ENCODE measurements at places on chromosomes 13 and 19.

DNA sequence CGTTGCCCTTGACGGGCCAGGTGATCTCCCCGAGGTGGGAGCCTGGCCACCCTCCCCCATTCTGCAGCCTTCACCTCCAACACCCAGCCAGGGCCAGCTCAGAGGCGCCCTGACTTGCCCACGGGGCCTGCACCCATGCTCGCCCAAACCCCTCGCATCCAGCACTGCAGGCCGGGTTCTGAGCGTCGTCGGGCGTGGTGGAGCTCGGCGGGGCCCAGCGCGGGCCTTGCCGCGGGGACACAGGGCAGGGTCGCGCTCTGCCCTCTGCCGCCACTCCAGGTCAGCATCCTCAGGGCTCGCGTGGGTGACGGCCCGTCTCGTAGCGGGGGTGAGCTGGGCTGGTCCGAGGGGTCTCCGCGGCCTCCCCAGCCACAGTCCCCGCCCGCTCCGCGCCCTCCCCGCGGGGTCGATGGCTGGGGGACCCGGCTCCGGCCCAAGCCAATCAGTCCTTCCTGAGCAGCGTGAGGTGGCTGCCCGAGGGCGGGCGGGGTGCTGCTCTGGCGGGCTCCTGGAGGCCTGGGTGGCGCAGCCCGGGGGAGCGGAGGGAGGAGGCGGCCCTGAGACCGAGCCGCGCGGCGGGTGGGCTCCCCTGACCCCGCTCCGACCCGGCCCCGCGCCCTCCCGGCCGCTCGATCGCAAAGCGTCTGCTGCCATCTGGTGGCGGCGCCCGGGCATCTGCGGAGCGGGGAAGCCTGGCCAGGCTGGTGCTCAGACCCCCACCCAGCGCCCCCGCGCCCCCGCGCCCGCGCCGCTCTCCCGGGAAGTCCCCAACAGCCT lies 61.4 kb downstream of the CCNE1 start:
- no peak for DNase-seq

DNA sequence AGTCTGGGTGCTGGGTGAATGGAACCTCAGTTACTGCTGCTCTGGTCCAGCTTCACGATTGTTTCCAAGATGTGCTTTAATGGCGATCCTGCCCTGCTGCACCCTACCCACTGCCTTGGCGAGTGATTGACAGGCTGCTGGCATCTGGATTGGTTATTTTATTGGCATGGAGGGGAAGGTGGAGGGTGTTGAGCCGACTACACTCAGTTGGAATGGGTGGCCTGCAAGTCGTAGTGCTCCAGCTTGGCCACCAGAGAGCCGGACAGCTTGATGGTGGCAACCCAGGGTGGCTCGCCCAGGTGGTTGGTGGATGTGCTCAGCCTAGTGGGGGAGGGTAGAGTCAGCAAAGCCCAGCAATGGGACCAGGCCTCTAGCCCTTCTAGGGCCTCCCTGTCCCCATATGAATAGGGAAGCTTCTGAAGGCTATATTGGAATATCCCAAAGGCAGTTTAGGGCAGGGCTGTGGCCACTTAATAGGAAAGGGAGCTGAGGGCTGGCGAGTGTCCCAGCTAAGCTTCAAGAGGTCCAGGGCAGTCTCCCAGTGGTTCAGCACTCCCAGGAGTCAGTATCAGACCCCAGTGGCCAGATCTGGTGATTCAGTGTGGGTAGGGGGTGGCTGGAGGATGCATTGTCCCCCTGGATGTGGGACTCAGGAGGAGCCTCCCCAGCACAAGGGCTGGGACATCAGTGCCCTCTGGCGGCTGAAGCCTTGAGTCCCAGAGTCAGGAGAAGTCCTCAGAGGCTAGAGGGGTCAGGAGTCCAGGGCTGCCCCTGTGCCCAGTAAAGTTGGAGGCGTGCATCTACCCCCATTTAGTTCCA lies 3.4 kb downstream of the GGN start:
- DNase-seq = no peak

DNA sequence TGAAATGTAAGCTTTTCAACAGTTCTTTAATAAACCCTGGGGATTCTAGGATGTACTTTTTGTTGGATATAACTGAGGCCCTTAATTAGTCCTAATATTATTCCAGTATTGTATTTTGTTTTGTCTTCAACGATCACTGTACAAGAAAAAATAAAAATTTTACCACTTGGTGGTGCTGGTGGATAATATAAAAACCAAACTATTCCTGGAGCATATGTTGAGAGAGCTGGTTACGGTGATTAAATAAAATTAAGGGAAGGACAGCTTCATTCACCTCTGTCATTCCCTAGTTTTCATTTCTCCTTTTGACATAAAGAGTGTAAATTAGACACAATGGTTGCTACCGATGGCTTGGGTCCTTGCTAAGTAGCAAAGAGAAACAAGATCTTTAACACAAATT lies 598.6 kb upstream of the PCDH20 start:
- DNase-seq = no peak

DNA sequence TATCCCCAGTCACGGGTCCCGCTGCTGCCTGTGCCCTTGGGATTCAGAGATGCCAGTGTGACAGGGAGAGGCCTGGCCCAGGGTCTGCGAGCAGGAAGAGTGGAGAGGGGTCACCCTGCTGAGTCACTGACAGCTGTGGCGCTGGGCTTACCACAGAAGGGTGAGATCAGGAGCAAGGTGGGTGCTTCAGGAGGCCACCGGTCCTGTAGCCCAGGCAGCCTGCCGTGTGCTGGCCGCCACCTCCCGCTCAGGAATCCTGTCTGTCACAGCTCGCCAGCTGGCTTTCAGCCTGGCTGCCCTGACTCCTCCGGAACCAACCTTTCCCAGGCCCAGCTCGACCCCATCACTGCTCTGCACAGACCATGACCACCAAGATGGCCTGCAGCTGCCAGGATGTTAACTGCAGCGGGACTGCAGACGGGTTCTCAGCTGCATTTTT lies 25.3 kb downstream of the NAXD start:
- no peak for DNase-seq

DNA sequence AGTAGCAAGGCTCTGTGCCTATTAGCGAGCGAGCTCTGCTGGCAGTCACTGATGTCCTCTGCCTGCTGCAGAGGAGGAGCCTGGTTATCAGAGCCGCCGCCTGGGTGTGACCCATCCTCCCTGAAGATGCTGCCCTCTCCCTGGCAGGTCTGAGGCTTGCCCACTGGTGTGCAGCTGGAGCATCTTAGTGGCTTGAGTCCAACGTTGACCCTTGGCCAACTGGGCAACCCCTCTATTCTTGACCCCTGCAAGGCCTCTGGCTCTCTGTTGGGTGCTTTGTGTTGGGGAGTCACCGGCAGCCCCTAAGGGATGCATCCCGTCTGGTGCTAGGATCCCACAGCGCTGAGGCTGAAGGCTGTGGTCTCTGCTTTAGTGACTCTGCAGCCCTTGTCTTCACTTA lies 277.9 kb upstream of the SOX1 start:
- DNase-seq = no peak

DNA sequence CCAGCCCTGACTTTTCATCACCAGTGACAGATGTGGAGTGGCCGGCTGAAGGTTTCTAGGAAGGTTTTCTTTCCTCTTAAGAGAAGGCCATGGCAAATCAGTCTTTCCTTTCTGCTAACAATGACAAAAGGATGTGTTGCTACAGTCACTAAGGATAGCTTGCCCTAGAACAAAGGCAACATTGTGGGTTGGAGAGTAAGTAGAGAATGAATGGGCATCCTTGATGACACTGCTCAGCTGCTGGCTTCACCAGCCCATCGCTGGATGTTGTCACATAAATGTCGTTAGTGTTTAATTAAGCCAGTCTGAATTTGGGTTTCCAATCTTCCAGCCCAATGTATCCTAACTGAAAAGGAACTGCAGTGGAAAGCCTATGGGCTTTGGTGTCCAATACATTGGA lies 168.4 kb downstream of the ZIC5 start:
- DNase-seq = no peak

DNA sequence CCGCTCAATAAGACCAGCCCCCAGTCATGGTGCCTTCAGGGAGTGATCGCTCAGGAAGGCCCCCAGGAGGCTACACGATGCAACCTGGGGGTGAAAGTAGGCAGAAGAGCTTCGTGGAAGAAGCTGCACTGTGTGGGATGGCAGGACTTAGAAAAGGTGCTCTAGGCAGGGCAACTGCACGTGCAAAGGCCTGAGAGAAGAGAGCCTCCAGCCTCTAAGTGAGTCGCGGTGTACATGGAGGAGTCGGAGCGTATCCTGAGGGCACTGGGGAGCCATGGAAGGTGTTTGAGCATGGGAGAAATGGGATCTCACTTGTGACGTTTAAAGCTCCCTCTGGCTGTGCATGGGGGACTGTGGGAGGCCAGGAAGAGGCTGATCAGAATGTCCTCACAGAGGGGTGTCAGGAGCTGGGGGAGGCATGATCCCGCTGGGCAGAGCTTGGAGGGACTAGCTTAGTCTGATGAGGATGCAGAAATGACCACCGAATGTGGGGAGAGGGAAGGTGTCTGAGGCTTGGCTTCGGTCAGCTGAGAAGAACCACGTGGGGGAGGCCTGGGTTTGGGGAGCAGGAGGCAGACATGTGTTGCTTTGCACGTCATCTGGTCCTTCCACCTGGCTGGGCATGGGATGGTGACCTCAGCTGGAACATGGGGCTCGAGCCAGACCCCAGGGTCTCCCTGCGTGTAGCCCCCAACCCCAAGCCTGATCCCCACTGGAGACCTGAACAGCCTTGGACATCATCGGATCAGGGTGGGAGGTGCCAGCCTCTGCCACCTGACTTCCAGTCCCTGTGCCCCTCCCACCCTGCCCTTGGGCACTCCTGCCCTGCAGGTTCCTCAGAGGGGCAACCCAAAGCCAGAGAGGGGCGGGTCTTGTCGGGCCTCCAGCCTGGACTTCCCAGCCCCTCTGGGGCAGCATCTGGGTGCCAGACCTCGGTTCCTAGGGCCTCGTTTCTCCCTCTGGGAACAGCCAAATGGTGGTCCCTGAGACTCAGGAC lies 1.1 kb downstream of the APC2 start:
- no peak for DNase-seq
